A549 treated with GW870086 at 1 μM for 4 hours (cell line): ENCODE measurements at places on chromosomes 2 and 18. TPM values are rescaled to one million over a fixed set of nuclear protein-coding genes. Genes with fewer than 3 reads are reported as not detected.

The ARHGAP25 gene
- total RNA-seq: 0.10 to 0.19 TPM (median 0.14 TPM) in 5 replicates

The LHCGR gene
- not detected in 5 replicates for total RNA-seq

The CD8B2 gene
- total RNA-seq: not detected in 5 replicates

The ANKRD62 gene
- total RNA-seq: not detected in 5 replicates

The EGR4 gene
- 0.09 to 0.42 TPM (median 0.24 TPM) in 4 of 5 replicates, not detected in the other for total RNA-seq

The MPV17 gene
- total RNA-seq: 82.3 to 96.7 TPM (median 86.5 TPM) in 5 replicates

The CDH7 gene
- 0.03 TPM in 1 of 5 replicates, not detected in the others for total RNA-seq

The SERPINB4 gene
- 0.07 to 0.26 TPM (median 0.15 TPM) in 5 replicates for total RNA-seq

The FAP gene
- 0.05 to 0.32 TPM in 2 of 5 replicates, not detected in the others for total RNA-seq

The NYAP2 gene
- total RNA-seq: not detected in 5 replicates

The LTBP1 gene
- 16.6 to 28.1 TPM (median 24.7 TPM) in 5 replicates for total RNA-seq

The FAM110C gene
- 0.13 to 0.71 TPM (median 0.23 TPM) in 5 replicates for total RNA-seq

The FAM124B gene
- 0.05 TPM in 1 of 5 replicates, not detected in the others for total RNA-seq

The RNMT gene
- total RNA-seq: 17.1 to 19.7 TPM (median 17.7 TPM) in 5 replicates

The XDH gene
- 1.0 to 1.3 TPM (median 1.1 TPM) in 5 replicates for total RNA-seq

The ADCY3 gene
- total RNA-seq: 71.4 to 87.6 TPM (median 77.4 TPM) in 5 replicates

The PSD4 gene
- 10.8 to 13.2 TPM (median 12.7 TPM) in 5 replicates for total RNA-seq

The OTOF gene
- 0.10 to 0.24 TPM (median 0.16 TPM) in 5 replicates for total RNA-seq

The DIPK1C gene
- not detected in 5 replicates for total RNA-seq

The ALPI gene
- total RNA-seq: 0.06 to 0.15 TPM in 2 of 5 replicates, not detected in the others

The GAL3ST2 gene
- total RNA-seq: 0.10 to 0.34 TPM (median 0.13 TPM) in 5 replicates

The SAG gene
- total RNA-seq: 0.02 TPM in 1 of 5 replicates, not detected in the others

The SNX17 gene
- total RNA-seq: 135 to 147 TPM (median 145 TPM) in 5 replicates

The GPR45 gene
- total RNA-seq: not detected in 5 replicates

The CSRNP3 gene
- total RNA-seq: not detected in 5 replicates

The HOXD8 gene
- total RNA-seq: 4.4 to 6.2 TPM (median 4.8 TPM) in 5 replicates

The CYP26B1 gene
- total RNA-seq: 9.6 to 15.0 TPM (median 12.8 TPM) in 5 replicates

The CCDC148 gene
- total RNA-seq: 0.26 to 1.1 TPM (median 0.62 TPM) in 5 replicates

The SCYGR4 gene
- not detected in 5 replicates for total RNA-seq

The PSMG2 gene
- total RNA-seq: 63.1 to 73.3 TPM (median 69.8 TPM) in 5 replicates

The SOX11 gene
- not detected in 5 replicates for total RNA-seq

The CD28 gene
- not detected in 5 replicates for total RNA-seq

The UGT1A4 gene
- total RNA-seq: not detected in 5 replicates
